Stomach (tissue), 19 donors: ENCODE measurements at places on chromosomes 4 and X. TPM values are rescaled to one million over a fixed set of nuclear protein-coding genes. Genes with fewer than 3 reads are reported as not detected.

ADAM29 gene
- not detected for total RNA-seq

- DNase-seq = peak; percentile 8
- H3K27ac ChIP-seq = peak overlapping the region; percentile 88
- peaks cover 6% of the 10 kb centered on the region for H3K4me1 ChIP-seq
- H3K4me3 ChIP-seq = peak overlapping the region; percentile 69
- H3K36me3 ChIP-seq = no peaks in the 10 kb centered on the region
Measured at GRCh38 chrX:14872355-14872754, 514 bp downstream of the FANCB start.

GRCh38 chr4:98778206-98778605, 119.8 kb upstream of the TSPAN5 start:
- no peak overlapping the region for H3K4me3 ChIP-seq
- DNase-seq = peak; percentile 28
- H3K27me3 ChIP-seq = no peaks in the 10 kb centered on the region
- no peaks in the 10 kb centered on the region for H3K36me3 ChIP-seq
- H3K27ac ChIP-seq = no peak overlapping the region
- H3K4me1 ChIP-seq = no peaks in the 10 kb centered on the region

DNA sequence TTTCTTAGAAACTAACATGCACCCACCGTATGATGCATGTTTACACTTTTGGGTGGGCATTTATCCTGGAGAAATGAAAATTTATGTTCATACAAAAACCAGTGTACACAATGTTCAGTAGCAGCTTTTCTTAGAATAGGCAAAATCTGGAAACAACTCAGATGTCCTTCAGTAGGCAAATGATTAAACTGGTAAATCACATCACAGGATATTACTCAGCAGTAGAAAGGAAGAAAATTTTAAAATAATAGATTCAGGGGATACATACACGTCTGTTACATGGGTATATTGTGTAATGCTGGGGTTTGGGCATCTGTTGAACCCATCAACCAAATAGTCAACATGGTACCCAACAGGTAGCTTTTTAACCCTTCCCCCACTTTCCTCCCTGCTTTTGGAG, 25.2 kb upstream of the HSPA4L start:
- DNase-seq = no peak
- no peak overlapping the region for H3K27ac ChIP-seq
- H3K4me1 ChIP-seq = no peaks in the 10 kb centered on the region
- no peaks in the 10 kb centered on the region for H3K36me3 ChIP-seq
- no peak overlapping the region for H3K4me3 ChIP-seq

- DNase-seq = no peak
- H3K27ac ChIP-seq = no peak overlapping the region
- no peaks in the 10 kb centered on the region for H3K36me3 ChIP-seq
- no peak overlapping the region for H3K4me3 ChIP-seq
- no peaks in the 10 kb centered on the region for H3K27me3 ChIP-seq
Measured at GRCh38 chrX:64192040-64192439, 13.5 kb downstream of the AMER1 start.
